ENCODE measurements at places on chromosomes 5 and 9. TPM values are rescaled to one million over a fixed set of nuclear protein-coding genes. Genes with fewer than 3 reads are reported as not detected.

The CD74 gene
- total RNA-seq: 619 TPM

The ACTBL2 gene
- not detected for total RNA-seq

The GABRA1 gene
- 0.29 TPM for total RNA-seq

The ISCA1 gene
- 55.9 TPM for total RNA-seq

The AGXT2 gene
- 25.9 TPM for total RNA-seq

The CEL gene
- total RNA-seq: 4.4 TPM

The ARHGEF28 gene
- total RNA-seq: 63.9 TPM

The TUSC1 gene
- 20.9 TPM for total RNA-seq

The ZNF462 gene
- total RNA-seq: 61.2 TPM

The OXCT1 gene
- total RNA-seq: 39.2 TPM

The PALM2AKAP2 gene
- 20.7 TPM for total RNA-seq

The SLC23A1 gene
- 6.2 TPM for total RNA-seq

The PROB1 gene
- total RNA-seq: 11.2 TPM

The IFNA2 gene
- not detected for total RNA-seq

The OCLN gene
- total RNA-seq: 50.4 TPM

The WWC1 gene
- 50.3 TPM for total RNA-seq

The ST6GALNAC4 gene
- total RNA-seq: 28.8 TPM

The EIF4E1B gene
- total RNA-seq: not detected

The PHYHD1 gene
- 41.6 TPM for total RNA-seq

The OTP gene
- not detected for total RNA-seq

The KIF12 gene
- total RNA-seq: 101 TPM

The INSL4 gene
- total RNA-seq: not detected

The TMEM8B gene
- 18.6 TPM for total RNA-seq

The PDCD1LG2 gene
- total RNA-seq: 0.64 TPM

The GPR150 gene
- not detected for total RNA-seq

The SLC46A2 gene
- total RNA-seq: 0.64 TPM

The SLC34A3 gene
- 3.0 TPM for total RNA-seq

Measured in metanephros (tissue), 2 donors.